ENCODE measurements at places on chromosomes 11 and 22.

- DNase-seq = no peak
Measured at GRCh38 chr11:134450186-134450585, 38.1 kb upstream of the B3GAT1 start.

GRCh38 chr11:71551711-71552110 lies 3.5 kb downstream of the KRTAP5-9 start:
- no peak for DNase-seq

DNA sequence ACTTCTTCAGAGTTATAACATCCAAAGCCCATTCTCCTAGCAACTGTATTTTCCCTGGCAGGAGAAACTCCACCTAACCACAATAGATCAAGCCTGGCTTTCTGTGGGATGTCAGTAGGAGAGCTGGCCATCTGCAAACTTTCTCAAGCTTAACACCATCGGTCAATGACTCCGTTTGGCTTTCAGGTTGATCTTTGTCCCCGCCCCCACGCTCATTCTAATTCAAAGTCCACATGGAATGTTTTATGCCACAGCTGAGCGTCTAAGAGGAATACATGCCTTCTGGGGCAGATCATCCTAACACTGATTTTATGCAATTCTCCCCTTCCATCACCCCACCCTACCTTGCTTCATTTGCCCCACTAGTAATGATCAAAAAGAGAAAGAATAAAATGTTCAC lies 4.8 kb downstream of the GVQW3 start:
- DNase-seq = no peak

DNA sequence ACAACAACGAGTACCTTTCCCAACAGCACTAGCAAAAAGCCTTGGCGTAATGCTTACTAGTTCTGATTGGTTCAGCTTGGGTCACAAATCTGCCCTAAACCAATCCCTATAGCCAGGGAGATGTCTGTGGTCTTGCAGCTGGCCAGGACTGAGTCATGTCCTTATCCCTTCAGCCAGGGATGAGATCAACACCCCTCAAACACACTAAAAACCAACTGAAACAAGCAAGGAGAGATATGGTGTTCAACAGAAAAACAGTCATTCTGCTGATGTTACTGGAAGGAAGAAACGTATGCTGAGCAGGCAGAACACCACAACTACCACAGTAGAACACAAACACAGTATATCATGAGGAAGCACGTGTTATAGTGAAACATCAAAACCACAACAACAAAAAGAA lies 375.6 kb downstream of the LARGE1 start:
- no peak for DNase-seq

- no peak for DNase-seq
Measured at GRCh38 chr11:16814410-16815046, 76.1 kb downstream of the C11orf58 start.

DNA sequence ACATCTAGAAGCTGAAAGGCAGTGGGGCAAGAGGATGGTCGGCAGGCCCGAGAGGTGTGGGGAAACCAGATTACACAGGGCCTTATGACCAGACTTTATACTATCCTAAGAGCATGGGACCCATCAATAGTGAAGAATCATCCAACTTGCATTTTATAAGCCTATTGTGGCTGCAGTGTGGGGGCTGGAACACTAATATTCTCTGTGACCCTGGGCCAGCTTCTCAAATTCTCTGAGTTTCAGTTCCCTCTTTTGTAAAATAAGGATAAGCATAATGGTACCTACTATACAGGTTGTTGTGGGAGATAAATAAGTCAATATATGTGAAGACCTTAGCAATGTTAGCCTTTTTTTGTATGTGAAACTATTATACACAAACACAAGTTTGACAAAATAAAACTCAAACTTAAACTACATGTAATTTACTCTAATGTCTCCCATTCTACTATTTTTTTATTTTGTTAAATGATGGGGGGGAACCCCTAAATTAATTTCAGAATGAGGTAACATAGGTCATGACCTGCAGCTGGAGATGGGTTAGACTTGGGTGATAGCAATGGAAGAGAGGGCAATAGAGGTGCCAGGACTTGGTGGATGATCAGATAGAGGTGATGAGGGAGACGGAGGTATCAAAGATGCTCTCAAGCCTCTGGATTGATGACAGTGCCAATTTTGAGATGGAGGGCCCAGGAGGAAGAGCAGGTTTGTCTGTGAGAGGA lies 30.1 kb downstream of the SMCO4 start:
- DNase-seq = no peak

Measured in LoVo (cell line).